Peyer's patch (tissue), 4 donors: ENCODE measurements at places on chromosomes 4 and X. TPM values are rescaled to one million over a fixed set of nuclear protein-coding genes. Genes with fewer than 3 reads are reported as not detected.

Gene CXorf65
- total RNA-seq: not detected

Gene MTNR1A
- not detected for total RNA-seq

Gene ZNF732
- total RNA-seq: not detected

Gene CT45A10
- not detected for total RNA-seq

Gene RAB9B
- 0.35 TPM for total RNA-seq

Gene RASL11B
- total RNA-seq: not detected

Gene CT47B1
- total RNA-seq: not detected

Gene DDIT4L
- total RNA-seq: 0.35 TPM

Gene RAB33A
- 0.88 TPM for total RNA-seq

Gene TSPAN7
- 44.5 TPM for total RNA-seq

Gene HSFX2
- not detected for total RNA-seq

Gene ENPP6
- not detected for total RNA-seq

GRCh38 chr4:124970011-124970410, 257.5 kb upstream of the ANKRD50 start:
- DNase-seq: no peak

- no peak for DNase-seq
Measured at GRCh38 chrX:49106930-49107329, 16.6 kb downstream of the GPKOW start.

- DNase-seq: no peak
Measured at GRCh38 chr4:123867910-123868587, 471.5 kb downstream of the SPRY1 start.

- peak; percentile 70 for DNase-seq
Measured at GRCh38 chr4:139555705-139556070, 331 bp downstream of the SETD7 start.

- DNase-seq: no peak
Measured at GRCh38 chr4:16365036-16365569, 138.8 kb upstream of the TAPT1 start.

DNA sequence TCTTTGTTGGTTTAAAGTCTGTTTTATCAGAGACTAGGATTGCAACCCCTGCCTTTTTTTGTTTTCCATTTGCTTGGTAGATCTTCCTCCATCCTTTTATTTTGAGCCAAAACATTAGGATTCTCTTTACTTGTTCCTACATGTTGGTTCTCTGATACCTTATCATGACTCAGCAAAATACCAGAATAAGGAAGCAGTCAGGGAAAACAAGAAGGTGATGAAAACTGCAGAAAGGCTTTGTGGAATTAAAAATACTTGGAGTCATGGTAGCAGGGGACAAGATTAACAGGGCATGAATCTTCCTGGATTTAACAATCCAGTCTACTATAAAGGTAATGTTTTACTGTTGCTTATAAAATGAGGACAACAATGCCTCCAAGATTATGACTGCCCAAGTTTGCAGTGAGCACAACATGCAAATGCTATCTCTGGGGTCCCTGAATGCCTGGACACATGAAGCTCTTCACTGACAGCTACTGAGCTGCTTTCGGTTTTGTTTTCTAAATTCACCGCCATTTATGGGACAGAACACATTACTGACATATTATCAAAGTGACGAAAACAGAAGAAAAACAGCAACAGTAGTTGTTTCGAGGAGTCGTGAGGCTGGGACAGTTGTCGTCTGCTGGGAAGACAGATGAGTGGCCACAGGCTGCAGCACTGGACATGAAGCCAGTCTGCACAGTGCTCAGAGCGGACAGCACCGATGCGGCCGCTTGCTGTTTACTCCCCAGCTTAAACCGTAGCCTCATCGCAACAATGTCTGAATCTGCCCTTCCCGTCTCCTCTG, 174.5 kb upstream of the DKK2 start:
- no peak for DNase-seq

DNA sequence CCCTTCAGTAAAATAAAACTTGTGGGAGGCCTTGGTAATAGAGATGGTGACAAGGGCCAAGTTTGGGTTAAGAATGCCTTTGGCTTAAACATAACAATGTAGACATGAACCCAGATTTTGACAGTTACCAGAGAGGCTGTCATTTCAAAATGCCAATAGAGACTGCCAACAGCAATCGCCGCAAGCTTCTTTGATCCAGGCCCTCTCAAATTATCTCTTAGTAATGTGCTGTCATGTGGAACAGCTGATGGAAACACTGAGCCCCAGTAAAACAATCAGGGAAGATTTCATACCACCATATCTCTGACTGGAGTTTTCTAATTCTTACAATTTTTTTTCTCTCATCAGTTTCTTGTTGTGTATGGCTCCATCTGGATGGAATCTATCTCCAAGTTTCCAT, 80.5 kb downstream of the ZNF330 start:
- no peak for DNase-seq

- no peak for DNase-seq
Measured at GRCh38 chr4:31106419-31106818, 386.2 kb downstream of the PCDH7 start.

- DNase-seq: no peak
Measured at GRCh38 chr4:71768123-71768522, 15.8 kb downstream of the GC start.

DNA sequence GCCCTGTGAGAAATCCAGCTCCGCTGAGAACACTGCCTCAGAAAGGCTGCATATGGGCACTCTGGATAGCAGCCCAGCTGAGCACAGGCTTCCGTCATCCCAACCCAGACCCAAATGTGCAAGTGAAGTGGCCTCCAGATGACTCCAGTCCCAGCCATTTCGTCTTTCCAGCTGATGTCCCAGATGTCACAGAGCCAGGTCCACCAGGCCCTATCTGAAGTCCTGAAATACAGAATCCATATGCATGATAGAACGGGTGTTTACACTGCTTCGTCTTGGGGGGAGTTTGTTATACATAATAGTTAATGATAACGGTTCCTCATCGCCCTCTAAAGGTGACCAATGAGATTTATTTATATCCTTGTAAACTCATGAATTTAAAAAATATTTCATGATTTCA, 72.6 kb upstream of the TRIM2 start:
- no peak for DNase-seq

- no peak for DNase-seq
Measured at GRCh38 chr4:81621490-81621889, 149.8 kb upstream of the RASGEF1B start.

DNA sequence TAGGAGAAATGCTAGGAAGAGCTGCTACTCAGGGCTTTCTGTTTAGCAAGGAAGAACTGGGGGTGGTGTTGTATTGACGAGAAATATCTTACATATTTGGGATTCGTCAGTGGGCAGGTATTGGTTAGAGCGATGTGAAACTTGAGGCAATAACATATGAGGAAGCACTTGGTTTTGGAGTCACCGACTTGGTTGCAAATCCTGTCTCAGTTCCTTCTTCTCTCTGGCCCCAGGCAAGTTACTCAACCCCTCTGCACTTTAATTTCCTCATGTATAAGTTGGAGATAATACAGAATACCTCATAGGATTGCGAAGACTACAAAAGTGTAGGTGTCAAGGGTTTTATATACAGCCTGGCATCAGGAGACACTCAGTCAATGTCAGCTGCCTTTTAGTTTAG, 34.1 kb downstream of the GPAT3 start:
- no peak for DNase-seq

DNA sequence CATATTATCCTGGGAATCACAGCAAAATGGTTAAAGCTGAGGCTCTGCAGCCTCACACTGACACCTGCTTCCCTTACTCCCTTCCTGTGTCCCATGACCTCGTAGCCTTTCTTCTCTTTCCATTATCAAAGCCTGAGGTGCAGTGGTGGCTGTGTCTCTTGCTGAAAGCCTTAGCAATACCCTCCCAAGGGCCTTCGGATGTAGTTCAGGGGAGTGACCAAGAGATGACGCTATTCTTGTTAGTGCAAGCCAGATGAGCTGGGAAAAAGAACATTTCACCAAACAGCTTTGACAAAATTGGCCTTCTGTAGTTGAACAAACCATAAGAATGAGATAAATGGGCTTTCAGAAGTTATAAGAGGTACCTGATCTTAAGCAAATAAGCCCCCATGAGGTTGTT, 31.6 kb downstream of the SMIM10L2A start:
- DNase-seq: no peak

DNA sequence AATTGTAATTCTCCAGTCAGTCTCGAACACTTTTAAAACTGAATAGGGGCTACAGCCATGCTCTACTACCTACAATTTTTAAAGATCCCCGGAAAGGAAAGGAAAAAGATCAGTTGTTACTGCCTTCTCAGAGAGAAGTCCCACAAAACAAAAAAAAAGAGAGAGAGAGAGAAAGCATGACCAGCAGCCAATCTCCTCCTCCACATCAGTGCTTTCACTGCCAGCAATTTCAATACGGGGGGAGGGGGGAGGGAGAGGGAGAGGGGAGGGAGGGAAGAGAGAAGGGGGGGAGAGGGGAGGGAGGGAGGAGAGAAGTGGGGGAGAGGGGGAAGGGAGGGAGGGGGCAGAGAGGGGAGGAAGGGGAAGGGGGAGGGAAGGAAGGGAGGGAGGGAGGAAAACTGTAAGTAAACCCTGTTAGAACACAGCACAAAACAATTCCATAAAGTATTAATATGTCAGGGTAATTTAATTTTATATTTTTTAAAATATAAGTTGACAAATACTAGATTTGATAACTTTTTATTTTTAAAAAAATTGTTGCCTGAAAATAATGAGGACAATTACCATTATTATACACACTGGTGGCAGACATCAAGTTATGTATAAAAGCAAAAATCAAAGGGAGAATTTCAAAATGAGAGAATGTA, 108.0 kb downstream of the LRBA start:
- DNase-seq: no peak

- DNase-seq: no peak
Measured at GRCh38 chr4:5039800-5040199, 11.5 kb upstream of the STK32B start.

- DNase-seq: no peak
Measured at GRCh38 chr4:112765317-112765974, 128.5 kb downstream of the LARP7 start.

- DNase-seq: no peak
Measured at GRCh38 chr4:124135409-124135813, 577.1 kb downstream of the ANKRD50 start.

- no peak for DNase-seq
Measured at GRCh38 chrX:2370456-2370855, 130.3 kb downstream of the DHRSX start.

DNA sequence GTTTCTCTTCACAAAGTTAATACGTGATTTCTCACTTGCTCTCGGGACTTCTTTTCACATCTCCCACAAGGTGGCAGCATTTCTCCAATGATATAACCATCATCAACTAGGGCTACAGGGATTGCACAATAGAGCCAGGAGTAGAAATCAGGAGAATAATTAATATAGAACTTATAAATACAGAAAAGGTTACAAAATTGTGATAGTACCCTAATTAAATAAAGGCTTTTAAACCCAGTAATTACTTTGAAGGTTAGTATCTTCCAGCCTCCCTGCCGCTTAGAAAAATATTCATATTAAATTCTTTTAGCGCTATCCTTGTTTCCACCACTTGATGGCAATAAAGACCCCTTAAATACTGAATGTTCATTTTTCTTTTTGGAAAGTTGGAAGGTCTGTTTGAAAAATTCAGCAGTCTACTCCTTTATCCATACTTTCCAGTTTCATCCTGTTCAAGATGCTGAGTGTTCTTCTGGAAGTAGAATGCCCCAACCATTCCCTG, 65.8 kb downstream of the RASGEF1B start:
- DNase-seq: no peak

DNA sequence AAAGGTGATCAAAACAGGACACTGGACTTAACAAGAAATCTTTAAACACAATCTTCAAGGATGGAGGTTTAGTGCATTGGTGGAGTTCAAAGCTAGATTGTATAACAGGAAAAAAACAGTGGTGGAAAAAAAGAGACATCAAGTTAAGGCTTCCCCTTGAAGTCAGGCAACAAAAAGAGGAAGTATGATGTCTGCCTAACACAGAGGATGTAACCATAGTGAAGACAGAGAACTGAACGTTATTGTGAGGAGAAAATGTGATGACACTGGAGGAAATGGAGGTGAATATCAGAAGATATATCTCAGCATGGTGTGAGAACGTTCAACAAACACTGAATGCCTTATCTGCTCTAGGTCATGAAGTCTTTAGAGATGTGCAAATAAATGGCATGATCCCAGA, 192.4 kb upstream of the AR start:
- DNase-seq: no peak

GRCh38 chr4:41670982-41671381, 77.5 kb downstream of the PHOX2B start:
- DNase-seq: no peak

- DNase-seq: no peak
Measured at GRCh38 chrX:148501386-148502066, 1.1 kb downstream of the AFF2 start.

DNA sequence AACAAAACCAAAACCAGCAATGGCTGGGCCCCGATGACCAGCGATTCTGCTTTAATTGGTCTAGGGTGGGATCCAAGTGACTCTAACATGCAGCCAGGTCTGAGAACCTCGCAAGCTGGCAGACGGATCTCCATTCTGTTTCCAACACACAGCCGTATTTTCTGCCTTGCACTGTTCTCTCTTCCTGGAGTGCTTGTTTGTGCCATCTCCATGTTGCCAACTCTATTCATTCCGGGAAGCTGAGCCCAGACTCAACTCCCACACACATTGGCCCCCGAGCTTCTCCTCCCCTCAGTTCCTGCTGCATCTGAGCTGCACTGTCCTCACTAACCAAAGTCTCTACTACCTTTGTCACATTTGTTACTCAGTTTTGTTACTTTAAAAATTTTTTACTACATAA, 35.6 kb downstream of the GEMIN8 start:
- no peak for DNase-seq

DNA sequence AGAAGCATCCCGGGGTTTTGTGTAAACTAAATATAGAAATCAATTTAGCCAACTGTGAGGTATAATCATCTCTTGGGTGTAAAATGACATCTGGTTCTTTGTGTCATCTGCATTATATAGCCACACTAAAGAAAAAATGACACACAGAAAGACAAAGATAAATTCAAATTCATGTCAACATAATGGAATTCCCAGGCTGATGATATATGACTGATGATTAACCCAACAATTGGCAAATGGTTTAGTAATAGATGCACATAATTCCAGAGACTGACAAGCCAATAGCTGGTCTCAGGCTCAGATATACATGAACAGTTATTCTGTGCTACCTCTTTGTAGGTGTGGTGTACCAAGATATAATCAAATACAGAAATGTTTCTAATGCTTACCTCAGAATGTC, 375.4 kb upstream of the PITX2 start:
- DNase-seq: no peak

- DNase-seq: no peak
Measured at GRCh38 chr4:3704669-3705068, 61.5 kb upstream of the ADRA2C start.

- no peak for DNase-seq
Measured at GRCh38 chrX:22134681-22135080, 102.6 kb downstream of the PHEX start.

GRCh38 chrX:16023790-16024734, 99.3 kb upstream of the GRPR start:
- DNase-seq: no peak

- DNase-seq: no peak
Measured at GRCh38 chr4:5340991-5341451, 289.7 kb downstream of the STK32B start.
